ENCODE measurements at places on chromosomes 7 and 10. TPM values are rescaled to one million over a fixed set of nuclear protein-coding genes. Genes with fewer than 3 reads are reported as not detected.

The PHF14 gene
- total RNA-seq, result 32.4 TPM

The PDE6C gene
- not detected for total RNA-seq

The GPR146 gene
- total RNA-seq, result 0.21 TPM

The HSPA12A gene
- total RNA-seq, result 13.7 TPM

The ITGA8 gene
- total RNA-seq, result 0.13 TPM

The BAG3 gene
- 30.3 TPM for total RNA-seq

The TRUB1 gene
- total RNA-seq, result 35.5 TPM

DNA sequence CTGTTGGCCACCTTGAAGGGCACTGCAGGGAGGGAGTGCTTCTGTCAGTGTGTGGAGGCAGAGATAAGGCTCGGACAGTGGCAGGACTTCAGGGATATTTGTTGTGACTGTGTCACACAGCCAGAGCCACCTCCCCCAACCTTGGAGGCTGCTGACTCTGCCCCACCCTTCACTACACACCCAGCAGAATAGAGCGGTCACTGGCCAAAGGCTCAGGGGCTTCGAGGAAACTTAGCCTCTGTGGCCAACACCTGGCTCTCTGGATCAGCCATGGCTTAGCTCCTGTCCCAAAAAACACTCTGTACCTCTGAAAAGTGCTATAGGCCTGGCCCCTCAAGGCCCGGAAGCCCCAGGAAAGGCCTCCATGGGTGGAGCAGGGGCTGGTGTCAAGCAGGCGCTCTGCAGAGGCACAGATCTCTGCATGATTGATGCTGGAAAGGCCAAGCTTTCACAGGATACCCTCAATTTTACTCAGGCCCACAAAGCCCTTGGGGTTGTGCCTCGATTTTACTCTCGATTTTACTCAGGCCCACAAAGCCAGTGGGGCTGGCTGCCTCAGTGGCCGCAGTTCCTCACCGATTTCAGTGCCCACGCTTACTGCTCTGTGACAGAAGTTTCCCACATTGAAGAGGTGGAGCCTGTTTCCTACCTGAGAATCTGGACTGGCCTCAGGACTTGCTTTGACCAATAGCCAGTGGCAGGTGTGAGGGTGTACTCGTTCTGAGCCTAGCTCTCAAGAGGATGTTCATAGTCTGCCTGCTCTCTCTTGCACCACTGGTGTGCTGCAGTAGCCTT lies 113.2 kb upstream of the GPR26 start:
- no peak for DNase-seq

GRCh38 chr7:33673029-33673700 lies 232.2 kb upstream of the BMPER start:
- no peak for DNase-seq

DNA sequence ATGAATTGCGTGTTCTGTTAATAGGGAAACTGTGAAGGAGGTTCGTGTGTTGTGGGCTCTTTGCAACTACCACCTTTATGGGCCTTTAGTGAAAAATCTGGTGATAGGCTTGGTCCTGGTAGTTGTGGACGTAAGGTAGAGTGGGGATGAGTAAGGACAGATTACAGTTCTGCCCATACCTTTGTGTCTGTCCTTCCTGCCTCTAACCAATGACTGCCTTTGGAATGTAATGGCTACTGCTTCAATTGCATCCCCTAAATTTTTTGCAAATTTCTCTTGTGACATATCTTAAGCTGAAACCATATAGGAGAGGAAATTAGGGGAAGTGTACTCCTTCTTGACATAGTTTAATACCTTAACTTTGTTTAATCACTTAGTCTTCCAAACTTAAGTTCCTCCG lies 82.3 kb downstream of the ADK start:
- DNase-seq, result no peak

DNA sequence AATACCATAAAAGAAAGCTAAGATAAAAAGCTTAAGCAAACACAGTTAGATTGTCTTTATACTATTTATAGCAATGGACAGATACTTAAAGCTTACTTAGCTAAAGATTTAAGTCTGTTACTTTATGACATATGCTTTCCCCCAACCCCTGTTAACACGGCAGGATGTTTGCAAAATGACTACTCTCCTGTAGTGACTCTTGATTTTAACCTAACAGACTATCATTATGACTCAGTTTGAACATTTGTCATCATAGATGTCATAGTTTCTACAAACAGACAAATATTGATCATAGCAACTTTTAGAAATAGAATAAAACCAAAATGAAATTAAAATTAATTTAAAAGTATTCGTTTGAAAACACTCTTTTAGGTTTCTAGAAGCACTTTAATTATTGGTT lies 7.8 kb upstream of the COMMD3 start:
- DNase-seq, result no peak

GRCh38 chr10:111116762-111117445 lies 40.1 kb downstream of the ADRA2A start:
- no peak for DNase-seq

DNA sequence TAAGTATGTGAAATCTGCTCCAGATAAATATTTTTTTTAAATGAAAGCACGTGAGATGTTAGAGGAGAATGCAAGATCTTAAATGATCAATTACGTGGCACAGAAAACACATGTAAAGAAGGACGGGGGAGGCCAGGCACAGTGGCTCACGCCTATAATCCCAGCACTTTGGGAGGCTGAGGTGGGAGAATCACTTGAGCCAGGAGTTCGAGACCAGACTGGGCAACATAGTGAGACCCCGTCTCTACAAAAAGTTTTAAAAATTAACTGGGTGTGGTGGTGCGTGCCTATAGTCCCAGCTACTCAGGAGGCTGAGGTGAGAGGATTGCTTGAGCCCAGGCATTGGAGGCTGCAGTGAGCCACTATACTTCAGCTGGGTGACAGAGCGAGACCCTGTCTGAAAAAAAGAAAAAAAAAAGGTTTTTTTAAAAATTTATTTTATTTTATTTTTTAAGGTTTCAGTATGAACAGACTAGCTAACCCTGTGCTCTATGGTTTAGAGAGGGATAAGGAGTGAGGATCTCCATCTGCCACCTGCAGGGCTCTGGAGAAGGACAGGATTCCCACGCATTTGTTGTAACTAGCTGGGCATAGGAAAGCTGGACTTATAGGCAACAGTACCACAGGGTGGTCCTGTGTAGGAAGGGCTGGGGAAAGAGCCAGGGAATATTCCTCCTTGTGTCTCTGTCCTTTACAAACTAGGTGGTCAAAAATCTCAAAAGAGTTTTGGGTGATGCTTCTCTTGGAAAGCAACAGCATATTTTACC lies 113.2 kb downstream of the SPAG6 start:
- no peak for DNase-seq

GRCh38 chr7:151226560-151226874 lies 488 bp downstream of the ABCF2 start:
- DNase-seq, result no peak

- no peak for DNase-seq
These were observed 364.9 kb downstream of the ANKRD30A start for GRCh38 chr10:37490266-37490665.

- no peak for DNase-seq
These were observed 5.5 kb downstream of the RBP4 start for GRCh38 chr10:93595378-93596161.

GRCh38 chr10:120688928-120689327 lies 162.2 kb upstream of the WDR11 start:
- no peak for DNase-seq

DNA sequence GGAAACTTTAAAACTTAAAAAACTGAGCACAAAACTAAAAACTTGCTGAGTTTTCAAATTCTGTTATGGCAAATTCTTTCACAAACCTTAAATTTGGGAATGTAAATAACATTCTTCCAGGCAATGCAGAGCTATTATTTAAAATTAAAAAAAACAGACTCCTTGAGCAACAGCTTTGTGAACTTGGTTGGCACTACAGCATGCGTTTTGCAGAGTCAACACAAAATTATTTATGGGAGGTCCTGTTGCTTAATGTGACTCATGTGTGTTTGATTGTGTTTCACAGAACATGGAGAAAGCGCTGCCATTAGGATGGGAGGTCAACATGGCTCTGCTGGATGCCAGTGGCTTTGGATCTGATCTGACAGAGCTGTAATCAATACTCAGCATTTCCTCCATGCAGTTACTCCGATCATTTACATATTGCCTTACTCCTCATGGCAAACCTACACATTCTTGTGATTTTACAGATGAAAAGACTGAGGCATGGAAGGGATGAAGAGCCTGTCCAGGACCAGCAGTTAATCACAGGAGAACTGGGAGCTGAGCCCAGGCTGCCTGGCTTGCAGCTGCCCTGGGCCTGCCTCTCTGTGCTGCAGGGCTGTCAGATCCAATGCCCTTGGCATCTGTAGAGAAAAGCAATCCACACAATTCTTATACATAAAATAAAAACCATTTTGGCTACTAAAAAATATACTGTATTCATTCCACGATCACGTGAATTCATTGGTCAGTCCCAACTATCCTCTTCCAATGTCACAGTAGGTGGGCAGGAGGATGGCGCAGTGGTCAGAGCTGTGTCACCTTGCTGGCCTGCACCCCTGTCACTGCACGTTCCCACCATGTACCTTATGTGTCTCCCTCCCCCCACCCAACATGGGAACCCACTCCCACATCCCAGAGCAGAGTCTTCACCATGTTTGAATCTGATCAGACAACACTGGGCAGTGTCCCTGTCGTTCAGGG lies 200.9 kb downstream of the CXCL12 start:
- no peak for DNase-seq

GRCh38 chr7:100211342-100211780 lies 8.4 kb upstream of the PVRIG start:
- DNase-seq, result no peak

DNA sequence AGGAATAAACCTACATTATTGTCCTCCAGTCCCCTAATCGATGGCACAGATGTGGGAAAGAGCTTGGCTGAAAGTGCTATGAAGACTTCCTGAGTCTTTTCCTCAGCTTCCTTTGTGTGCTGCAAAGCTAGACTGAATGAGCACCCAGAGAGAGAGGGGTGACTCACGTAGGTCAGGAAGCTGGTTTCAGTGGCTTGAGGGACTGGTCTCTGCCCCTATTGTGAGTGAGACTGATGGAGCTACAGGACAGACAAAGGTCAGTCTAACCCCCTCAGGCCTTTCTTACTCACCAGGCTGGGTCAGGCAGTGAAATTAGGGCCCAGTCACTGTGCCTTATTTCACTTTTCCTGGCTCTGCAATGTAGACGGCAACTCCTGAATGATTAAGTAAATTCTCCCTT lies 171.1 kb upstream of the GRB10 start:
- DNase-seq, result peak; percentile 60

- peak; percentile 12 for DNase-seq
These were observed 67.5 kb downstream of the PFKFB3 start for GRCh38 chr10:6269953-6270867.

DNA sequence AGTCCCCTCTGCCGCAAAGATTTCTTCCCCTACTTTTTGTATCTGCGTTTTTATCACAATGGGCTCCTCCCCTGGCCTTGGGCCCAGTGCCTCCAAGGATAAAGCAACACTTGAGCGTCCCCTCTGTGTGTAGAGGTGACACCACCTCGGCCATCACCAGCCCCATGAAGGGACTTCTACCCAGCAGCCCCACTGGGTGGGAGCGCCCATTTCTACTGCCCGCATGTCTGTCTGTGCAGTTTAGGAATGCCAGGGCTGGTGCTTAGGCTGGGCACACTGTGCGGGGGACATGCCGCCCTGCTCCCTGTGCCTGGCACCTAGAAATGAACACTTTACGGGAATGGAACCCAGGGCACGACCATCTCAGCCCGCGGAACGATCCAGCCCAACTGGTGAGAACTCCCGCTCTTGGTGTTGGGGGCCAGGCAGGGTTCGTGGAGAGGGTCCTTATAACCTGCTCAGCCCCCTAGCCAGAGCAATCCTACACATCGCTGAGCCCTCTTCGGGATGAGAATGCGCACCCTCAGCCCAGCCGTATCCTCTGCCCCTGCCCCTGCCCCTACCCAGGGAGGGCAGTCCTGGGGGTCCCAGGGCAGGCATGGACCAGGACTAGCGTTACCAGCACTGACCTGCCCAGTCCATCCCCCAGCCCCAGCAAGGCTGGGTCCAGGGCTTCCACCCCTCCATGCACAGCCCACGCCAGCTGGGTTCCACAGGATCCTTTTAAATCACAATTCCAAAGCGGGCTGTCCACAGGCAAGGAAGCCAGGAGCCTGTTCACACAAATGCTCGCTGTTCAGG lies 12.8 kb downstream of the CRYGN start:
- no peak for DNase-seq

DNA sequence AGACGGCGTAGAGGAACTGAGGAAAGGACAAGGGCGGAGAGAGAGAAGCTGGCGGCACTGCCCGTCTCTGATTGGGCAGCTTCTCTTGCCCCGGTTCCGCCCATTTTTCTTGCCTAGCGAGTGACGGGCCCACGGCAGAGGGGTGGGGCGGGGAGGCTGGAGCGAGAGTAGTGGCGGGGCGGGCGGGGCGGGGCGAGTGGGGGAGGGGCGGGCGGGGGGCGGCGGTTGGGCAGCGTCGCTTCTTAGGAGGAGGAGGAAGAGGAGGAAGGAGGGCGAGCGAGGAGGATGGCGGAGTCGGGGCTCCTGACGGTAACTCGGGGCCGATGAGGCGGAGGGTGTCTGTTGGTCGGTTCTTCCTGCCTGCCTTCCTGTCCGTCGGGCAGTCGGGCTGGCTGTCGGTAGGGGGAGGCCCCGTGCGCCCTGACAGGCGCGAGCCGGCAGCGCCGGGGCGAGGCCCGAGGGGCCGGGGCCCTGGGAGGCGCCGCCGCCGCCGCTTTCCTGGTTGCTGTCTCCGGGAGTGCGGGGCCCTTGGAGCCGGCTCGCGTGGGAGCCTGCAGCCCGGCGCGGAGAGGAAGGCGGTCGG lies at the start of gene SHOC2:
Gene SHOC2, plus strand, starts transcription at position 256 of the 583 bp plus-strand sequence. CDS start 44,755 bp downstream, outside the sequence.
- no peak for DNase-seq

DNA sequence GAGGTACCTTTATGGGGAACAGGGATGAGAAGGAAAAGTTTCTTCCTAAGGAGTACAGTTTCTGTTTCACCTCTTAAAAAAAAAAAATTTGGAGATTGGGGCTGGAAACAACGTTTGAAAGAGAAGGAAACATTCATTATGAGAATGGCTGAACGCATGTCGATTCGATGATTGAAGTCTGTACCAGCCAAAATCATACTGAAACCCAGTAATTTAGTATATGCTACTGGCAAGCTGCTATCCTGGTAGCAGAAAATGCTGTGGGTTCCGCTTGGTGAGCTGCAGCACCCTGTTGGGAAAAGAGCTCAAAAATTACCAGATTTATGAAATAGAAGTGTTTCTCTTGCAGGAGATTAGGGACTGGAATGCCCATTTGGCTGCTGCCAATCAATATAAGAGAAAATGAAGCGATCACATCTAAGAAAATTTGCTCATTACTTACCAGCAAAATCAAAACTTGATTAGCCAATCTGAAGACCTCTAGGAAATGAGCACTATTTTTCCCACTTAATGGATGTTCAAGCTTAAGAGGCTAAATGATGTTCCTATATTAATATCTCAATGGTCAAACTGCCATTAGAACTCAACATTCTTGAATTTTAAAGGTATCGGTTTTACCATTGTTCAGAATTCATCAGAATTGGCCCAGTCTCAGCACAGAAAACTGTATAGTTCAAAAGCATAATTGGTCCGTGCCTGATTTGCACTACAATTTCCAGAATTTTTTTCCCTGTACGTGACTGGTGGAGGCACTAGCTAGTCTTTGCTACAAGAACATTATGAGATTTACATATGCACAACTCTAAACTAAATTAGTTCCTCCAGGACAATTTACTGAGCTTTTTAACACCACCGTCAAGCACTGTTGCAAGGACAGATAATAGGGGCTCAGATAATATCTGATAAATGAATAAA lies 1.2 kb upstream of the ITGB1 start:
- no peak for DNase-seq

- no peak for DNase-seq
These were observed 207.3 kb upstream of the BMPER start for GRCh38 chr7:33698041-33698440.

Data from kidney epithelial cell (primary cell).